Stimulated activated CD4-positive, alpha-beta T cell treated with anti-CD3 and anti-CD28 coated beads, Interleukin-1b, Interleukin-23, amount 100 ng/mL, for 24 hours (primary cell): ENCODE measurements at places on chromosomes 3 and 15.

DNA sequence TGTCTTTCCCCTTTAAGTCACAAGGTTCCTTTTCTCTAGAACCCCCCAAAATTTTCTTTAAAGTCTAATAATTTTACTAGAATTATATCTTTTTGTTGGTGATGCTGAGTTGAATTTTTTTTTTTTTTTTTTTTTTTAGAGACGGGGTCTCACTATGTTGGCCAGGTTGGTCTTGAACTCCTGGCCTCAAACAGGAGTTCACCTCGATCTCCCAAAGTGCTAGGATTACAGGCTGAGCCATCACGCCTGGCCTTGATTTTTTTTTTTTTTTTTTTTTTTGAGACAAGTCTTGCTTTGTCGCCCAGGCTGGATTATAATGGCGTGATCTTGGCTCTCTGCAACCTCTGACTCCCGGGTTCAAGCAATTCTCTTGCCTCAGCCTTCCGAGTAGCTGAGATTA is 12.2 kb downstream of the SEC13 start:
- no peak for DNase-seq

GRCh38 chr3:184523825-184524615 is 37.6 kb upstream of the EPHB3 start:
- no peak for DNase-seq

GRCh38 chr15:45611305-45611704 is 23.5 kb upstream of the SQOR start:
- no peak for DNase-seq

DNA sequence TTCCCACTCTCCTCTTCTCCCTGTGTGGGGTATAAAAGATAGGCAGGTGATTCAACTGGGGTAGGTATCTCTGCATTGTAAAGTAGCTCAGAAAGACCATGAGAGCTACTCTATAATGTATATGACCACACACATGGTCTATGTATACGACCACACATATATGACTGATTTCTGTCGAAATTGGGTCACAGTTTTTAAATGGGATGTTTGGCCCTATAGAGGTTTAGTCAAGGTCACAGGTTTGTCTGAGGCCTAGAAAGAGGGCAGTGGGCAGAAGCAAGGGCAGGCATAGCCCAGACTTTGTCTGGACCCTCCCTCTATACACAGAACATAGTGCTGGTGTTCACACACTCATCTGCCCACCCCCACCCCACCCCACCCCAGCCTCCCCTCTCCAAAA is 4.4 kb downstream of the LAMP3 start:
- DNase-seq: no peak

DNA sequence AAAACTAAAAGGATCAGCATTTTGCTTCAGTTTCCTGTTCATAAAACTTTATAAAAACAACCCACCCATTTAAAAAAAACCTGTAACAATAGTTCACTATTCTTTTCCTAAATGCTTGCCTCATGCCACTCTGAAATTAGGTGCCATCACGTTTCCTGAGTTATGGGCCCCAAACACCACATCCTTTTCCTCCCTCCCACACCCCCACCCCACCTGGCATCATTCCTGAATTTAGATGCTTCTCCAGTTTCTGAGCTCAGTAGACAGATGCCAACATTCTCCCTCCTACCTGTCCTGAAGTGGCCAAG is 11.9 kb upstream of the ARHGEF3 start:
- no peak for DNase-seq

DNA sequence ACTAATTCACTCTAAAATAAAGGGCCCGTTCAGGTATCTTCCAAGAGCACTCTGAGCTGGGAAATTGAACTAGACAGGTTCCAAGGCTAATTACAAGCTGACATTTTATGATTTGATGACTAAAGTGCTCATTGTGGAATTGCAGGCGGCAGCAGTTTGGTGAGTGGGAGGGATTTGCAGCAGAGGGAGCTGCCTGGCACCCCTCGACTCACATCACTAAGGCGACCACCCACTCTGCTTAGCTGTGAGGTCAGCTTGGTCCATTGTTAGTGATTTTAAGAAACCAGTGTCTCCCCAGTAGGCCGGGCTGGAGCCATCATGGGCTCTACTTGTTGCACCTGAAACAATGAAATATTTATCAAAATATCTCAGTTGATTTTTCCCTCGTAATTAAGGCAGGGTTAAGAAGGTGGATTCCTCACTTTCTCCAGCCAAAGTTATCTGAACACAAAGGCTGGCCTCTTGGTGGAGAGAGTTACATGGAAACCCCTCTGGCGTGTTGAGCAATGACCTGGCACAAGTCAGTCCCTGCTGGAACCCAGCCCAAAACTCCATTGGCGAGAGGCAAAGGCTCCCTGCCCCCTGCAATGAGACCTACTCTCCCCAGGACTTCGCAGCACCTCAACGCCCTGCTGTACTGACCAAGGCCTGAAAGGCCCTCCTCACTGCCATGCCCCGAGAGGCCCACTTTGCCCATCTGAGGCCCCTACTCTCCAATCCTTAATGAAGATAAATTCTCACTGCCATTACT is 65.0 kb upstream of the ATP2B2 start:
- DNase-seq: no peak

- no peak for DNase-seq
Measured at GRCh38 chr15:28936481-28936881, 50.7 kb downstream of the APBA2 start.

- no peak for DNase-seq
Measured at GRCh38 chr15:101068523-101068960, 149.4 kb downstream of the LRRK1 start.

GRCh38 chr3:193872265-193872753 is 263.6 kb upstream of the HES1 start:
- no peak for DNase-seq

- no peak for DNase-seq
Measured at GRCh38 chr3:156641618-156641975, 32.8 kb upstream of the TIPARP start.

DNA sequence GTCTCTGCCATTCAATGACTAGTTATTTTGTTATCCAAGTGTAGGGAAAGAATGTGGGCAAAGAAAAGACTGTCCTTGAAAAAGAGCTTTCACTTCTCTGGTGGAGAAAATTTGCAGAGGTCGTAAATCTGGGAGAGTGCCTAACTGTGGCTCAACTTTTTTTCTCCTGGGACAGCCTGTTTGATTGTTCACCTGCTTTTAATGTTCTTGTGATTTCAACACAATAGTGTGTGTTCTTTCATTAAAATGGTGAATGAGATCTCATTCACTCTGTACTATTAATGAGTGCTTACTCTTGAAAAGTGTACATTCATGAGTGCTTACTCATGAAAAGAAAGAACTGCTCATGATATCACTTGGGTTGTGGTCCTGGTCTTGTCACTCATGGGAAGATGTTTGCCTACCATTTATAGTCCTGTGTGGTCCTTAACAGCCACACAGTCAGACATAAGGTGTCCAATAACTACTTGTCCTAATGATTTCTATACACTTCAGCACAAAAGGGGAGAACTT is 567.3 kb downstream of the GRM7 start:
- no peak for DNase-seq

- DNase-seq: no peak
Measured at GRCh38 chr3:47473391-47473790, 2.4 kb downstream of the SCAP start.

- no peak for DNase-seq
Measured at GRCh38 chr15:67776600-67776999, 48.7 kb upstream of the SKOR1 start.

DNA sequence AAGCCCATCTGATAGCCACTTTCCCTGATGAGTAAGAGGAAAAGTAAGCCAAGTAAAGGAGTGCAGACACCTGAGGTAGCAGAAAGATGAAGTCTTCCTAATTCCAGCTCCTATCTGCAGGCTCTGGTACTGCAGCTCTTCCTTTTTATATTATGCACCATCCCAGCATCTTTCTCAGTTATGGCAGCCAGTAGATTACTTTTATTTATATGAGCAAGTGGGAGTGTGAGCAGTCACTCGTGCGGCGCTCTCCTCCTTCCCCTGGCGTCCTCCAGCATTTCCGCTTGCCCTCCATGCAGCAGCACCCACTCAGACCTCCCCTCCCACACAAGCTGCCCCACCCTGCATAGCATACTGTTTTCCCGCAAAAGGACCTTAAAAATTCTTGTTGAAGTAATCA is 465.9 kb upstream of the DPPA4 start:
- DNase-seq: no peak

- no peak for DNase-seq
Measured at GRCh38 chr3:147939839-147940238, 530.7 kb downstream of the ZIC1 start.

- DNase-seq: no peak
Measured at GRCh38 chr15:74403991-74404563, 29.7 kb downstream of the SEMA7A start.

DNA sequence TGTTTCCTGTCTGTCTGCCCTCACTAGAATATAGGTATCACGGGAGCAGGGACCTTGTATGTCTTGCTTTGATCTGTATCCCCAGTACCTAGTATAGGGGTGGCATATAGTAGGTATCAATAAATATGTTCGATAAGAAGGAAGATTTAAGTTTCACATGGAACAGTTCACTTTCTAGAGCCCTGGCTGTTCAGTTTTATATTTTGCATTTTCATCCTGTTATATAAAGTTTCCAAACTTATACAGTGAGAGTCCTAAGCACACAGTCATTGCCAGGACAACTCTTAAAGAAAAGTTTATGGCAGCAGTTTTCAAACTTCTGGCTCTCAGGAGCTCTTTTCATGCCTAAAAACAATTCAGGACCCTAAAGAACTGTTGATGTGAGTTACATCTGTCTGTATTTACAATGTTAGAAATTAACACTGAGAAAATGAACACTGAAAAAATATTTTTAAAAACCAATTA is 13.4 kb downstream of the ITPR1 start:
- no peak for DNase-seq

GRCh38 chr3:12317914-12318313 is 29.0 kb downstream of the PPARG start:
- DNase-seq: no peak

GRCh38 chr3:9782770-9783169 is 9.5 kb downstream of the TADA3 start:
- no peak for DNase-seq

- DNase-seq: no peak
Measured at GRCh38 chr3:130654921-130655320, 91.7 kb downstream of the PIK3R4 start.

DNA sequence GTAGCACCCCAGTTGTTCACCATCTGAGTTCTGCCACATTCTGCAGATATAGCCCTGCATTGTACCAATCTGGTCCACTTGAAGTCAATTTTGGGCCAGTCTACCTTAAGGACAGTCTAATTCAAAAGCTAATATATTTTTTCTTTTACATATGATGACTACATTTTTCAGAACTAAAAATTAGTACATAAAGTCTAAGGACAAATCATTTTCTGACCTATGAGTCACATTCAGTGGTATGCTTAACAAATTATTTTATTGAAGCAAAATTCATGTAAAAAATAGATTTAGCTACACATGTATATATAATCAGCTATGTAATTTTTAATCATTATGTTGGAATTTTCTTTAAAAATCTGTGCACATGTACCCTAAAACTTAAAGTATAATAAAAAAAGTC is 52.1 kb upstream of the IL12A start:
- no peak for DNase-seq

GRCh38 chr15:35151782-35152181 is 66.7 kb upstream of the NANOGP8 start:
- DNase-seq: no peak

DNA sequence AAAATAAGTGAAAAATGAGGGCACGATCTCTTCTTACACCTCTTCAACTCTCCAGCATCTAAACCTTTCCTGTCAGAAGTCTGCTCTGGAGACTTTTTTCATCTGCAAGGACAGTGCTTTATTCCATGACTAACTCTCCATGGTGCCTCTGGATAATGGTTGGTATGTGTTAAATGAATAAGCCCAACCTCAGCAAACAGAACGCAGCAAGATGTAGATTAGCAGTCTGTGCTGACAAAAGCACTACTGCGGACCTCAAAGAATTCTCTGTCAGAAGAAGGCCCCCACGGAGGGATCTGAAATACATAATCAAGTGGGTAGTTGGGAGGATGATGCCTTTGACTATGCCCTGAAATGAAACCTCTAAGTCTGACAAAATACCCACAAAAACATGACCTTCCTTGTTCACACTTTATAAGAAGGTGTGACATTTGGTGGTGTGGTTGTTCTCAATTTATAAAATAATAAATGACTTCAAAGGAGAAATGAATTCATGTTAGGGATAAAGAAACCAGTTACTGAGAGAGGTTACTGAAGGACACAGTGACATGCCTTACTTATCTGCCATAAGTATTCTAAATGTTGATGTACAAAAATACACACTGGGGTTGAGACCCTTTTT is 43.2 kb upstream of the ADCY5 start:
- no peak for DNase-seq

DNA sequence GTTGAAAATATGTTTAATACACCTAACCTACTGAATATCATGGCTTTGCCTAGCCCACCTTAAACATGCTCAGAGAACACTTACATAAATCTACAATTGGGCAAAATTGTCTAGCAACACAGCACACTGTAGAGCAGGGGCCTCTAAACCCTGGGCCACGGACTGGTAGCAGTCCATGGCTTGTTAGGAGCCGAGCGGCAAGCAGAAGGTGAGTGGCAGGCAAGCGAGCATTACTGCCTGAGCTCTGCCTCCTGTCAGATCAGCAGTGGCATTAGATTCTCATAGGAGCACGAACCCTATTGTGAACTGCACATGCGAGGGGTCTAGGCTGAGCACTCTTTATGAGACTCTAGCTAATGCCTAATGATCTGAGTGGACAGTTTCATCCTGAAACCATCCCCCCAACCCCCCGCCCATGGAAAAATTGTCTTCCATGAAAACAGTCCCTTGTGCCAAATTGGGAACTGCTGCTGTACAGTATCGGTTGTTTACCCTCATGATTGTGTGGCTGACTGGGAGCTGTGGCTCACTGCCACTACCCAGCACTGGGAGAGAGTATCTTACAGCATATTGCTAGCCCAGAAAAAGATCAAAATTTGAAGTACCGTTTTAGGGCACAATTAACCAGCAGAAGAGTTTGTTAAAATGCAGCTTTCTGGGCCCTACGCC is 26.1 kb downstream of the CMSS1 start:
- DNase-seq: no peak
